ENCODE measurements at places on chromosomes 3 and 15.

GRCh38 chr3:108127301-108127988, 36.6 kb upstream of the CD47 start:
- DNase-seq = no peak

DNA sequence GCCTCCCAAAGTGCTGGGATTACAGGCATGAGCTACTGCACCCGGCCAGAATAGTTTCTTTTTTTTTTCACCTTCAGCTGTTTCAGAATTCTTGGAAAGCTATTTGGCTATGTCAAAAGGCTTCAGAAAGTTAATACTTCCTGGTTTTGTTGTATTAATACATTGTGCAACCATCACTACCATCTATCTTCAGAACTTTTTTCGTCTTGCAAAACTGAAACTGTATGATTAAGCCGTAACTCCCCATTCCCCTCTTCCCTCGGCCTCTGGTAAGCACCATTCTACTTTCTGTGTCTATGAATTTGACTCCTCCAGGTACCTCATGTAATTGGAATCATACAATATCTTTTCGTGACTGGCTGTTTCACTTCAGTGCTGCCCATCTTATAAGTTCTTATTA, 5.2 kb upstream of the NOX5 start:
- DNase-seq = no peak

DNA sequence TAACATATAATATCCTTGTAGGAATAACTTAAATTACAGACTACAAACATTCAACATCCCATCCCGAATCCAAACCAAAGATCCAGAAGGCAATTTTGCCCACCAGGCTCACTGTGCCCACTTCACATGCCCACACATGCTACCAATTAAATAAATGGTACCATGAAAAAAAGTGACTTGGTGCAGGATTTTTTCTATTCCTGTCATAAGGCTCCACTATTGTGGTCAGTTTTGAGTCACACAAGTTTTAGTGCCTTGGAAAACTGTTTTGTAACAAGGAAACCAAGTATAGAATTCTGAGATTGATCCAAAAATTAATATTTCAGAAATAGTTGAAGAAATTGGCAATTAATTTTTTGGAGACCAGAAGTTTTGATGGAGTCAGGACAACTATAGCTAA, 470.1 kb upstream of the THBS1 start:
- no peak for DNase-seq

DNA sequence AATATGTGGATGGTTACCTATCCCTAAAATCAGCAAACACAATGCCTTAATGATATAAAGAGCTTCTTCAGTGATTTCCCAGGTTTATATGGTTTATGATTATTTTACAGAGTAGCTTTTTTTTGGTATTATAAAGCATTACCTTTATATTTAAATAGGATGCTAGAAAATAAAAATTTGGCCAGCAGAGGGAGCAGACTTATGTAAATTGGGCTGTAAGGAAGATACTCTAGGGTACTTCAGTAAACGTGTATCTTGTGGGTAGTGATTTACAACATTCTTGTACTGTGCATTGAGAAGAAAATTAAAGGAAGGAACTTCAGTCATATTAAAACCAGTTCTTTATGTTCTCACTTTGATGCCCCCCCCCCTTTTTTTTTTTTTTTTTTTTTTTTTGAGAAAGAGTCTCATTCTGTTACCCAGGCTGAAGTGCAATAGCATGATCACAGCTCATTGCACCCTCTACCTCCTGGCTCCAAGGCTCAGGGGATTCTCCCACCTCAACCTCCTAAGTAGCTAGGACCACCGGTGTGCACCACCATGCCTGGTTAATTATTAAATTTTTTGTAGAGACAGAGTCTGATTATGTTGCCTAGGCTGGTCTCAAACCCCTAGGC, 167.9 kb downstream of the BBX start:
- no peak for DNase-seq

GRCh38 chr15:70748281-70748747, 15.0 kb downstream of the UACA start:
- no peak for DNase-seq

GRCh38 chr3:100992231-100993012, 799 bp downstream of the ABI3BP start:
- no peak for DNase-seq

DNA sequence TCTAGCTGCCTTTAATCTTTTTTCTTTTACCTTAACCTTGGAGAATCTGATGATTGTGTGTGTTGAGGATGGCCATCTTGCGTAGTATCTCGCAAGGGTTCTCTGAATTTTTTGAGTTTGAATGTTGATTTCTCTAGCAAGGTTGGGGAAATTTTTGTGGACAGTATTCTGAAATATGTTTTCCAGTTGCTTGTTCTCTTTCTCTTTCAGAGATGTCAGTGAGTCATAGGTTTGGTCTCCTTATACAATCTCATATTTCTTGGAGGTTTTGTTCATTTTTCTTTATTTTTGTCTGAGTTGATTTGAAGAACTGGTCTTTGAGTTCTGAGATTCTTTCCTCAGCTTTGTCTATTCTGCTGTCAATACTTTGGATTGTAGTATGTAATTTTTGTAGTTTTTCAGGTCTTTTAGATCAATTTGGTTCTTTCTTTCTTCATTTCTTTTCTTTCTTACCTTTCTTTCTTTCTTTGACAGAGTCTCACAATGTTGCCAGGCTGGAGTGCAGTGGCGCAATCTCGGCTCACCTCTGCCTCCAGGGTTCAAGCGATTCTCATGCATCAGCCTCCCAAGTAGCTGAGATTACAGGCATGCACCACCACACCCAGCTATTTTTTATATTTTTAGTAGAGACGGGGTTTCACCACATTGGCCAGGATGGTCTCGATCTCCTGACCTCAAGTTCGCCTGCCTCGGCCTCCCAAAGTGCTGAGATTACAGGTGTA, 366.4 kb upstream of the RASGRP1 start:
- no peak for DNase-seq

GRCh38 chr15:55824857-55825613, 82.1 kb upstream of the PRTG start:
- no peak for DNase-seq

GRCh38 chr15:66403323-66403722, 16.6 kb downstream of the MAP2K1 start:
- DNase-seq = no peak

GRCh38 chr15:63593705-63594671, 3.2 kb upstream of the FBXL22 start:
- no peak for DNase-seq

DNA sequence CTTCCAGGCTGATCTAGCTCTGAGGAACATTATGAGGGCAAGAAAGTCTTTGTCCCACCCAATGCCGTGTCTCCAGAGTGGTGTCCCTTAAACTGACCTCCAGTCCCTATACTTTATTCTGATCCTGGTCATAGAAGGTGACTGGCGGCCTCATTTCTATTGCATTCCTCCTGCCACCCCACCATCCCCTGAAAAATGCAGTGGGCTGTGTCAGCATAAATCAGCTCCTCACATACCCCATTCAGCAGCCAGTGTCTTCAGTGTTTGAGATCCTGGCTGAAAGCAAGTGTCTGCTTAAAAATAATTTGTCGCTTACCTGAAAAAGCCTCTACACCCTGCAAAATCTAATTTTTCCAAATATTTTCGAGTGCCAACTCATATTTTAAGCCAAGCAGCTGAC, 346.1 kb downstream of the FEZF2 start:
- DNase-seq = no peak
